ENCODE measurements at places on chromosomes 2 and 18.

DNA sequence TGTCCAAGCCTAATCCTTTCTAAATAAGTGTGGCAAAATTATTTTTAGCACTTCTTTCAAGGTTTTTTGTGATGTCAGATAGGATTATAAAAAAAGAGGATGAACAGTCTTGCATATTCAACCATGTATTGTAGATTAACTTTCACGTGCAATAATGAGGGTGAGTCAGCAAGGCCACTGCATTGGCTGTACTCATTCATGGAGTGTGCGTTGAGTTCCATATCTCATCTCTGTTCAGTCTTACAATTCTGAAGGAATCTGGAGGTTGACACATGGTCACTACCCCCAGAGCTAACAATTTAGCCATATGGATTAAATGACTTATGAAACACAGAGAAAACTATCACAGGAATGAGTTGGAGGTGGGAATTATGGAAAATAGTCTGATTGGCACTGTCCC lies 810.5 kb downstream of the SLC4A3 start:
- no peak for DNase-seq

DNA sequence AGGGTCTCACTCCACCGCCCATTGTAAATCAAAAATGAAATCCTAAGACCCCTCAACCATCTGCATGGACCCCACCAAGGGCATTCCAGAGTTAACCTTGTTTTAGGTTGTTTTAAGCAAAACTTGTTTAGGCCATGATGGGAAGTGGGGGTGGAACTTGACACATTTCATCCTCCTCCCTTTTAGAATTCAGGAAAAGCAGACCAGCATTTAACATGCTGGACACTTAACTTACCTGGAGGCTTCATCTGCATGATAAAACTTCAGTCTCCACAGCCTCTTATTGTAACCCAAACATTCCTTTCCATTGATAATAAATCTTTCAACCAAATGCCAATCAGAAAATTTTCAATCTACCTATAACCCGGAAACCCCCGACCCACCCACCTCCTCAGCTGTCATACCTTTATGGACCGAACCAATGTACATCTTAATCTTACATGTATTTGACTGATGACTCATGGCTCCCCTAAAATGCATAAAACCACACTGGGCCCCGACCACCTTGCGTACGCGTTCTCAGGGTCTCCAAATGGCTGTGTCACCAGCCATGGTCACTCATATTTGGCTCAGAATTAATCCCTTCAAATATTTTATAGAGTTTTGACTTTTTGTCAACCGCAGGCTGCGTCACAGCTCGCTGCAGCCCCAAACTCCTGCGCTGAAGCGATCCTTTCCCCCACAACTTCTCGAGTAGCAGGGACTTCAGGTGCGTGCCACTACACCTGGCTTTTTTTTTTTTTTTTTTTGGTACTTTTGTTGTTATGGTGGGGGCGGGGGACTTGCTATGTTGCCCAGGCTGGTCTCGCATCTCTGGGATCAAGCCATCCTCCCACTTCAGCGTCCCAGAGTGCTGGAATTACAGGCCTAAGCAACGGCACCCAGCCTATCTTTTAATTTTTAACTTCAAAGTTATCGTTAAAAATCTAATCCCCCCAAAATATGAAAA lies 917 bp downstream of the MPPE1 start:
- no peak for DNase-seq

- no peak for DNase-seq
These were observed 5.6 kb downstream of the DSC1 start for GRCh38 chr18:31156821-31157763.

DNA sequence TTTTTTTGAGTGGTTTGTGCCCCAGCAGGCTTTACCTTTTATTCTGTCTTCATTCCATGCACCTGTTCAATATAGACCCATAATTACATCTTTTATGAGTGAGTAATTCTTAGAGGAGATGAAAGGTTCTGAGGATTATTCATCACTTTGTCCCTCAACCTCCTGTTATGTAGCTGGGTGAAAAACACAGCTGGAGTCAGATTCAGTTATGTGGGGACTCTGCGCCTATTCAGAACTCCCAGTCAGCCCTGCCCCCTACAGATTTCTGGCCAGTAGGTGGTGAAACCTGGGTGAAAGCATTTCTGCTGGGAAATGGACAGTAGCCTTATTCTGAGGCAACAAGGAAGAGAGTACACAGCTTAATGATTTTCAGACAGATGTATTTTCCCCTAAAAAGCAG lies 107.8 kb downstream of the MGAT5 start:
- no peak for DNase-seq

DNA sequence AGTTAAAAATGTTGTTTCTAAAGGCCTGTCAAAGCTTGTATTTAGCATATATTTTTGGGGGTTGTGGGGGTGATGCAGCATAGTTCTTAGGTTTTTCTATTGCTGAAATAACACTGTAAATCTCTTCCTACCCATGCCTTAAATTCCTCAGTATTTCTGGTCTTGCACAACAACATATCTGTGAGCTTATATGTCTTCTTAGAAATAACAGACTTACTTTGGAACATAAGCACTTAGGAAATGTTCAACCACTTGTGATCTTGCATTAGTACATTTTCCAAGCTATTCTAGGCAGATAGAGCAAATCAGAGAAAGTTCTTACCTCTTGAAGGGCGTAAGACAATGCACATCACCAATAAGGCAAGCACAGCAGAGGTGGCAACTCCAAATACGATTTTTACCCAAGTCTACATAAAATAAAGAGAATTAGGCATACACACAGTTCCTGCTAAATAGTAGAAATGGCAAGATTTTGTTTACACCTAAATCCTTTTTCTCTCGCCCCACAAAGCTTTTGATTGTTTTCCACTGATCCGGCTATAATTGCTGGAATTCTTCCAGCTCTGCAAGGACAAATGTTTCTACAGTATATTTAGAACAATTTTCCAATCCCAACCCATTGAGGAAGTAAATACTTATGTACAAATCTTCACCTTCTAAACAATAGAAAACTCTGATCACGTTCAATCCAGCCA lies 512 bp downstream of the FAP start:
- DNase-seq: no peak

DNA sequence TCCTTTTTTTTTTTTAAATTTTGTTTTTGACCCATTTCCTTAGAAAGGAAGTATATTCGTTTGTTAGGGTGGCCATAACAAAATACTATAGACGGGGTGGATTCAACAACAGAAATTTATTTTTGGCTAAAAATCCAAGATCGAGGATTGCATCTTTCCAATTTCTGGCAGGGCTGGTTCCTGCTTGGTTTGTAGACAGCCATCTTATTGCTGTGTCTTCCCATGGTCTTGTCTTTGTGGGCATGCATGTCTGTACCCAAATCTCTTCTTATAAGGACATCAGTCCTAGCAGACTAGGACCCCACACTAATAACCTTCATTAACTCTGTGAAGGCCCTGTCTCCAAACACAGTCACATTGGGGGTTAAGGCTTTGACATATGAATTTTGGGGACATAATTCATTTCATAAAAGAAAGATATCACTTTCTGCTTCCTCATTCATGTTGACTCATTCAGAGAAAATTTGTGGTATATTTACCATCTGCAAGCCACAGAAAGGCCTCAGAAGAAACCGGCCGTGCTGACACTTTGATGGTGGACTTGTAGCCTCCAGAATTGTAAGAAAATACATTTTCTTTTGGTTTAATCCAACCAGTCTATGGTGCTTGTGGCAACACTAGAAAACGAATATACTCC lies 262.1 kb downstream of the LPIN1 start:
- DNase-seq: peak; percentile 25

- no peak for DNase-seq
These were observed 44.2 kb upstream of the LYPD6B start for GRCh38 chr2:148994341-148994740.

DNA sequence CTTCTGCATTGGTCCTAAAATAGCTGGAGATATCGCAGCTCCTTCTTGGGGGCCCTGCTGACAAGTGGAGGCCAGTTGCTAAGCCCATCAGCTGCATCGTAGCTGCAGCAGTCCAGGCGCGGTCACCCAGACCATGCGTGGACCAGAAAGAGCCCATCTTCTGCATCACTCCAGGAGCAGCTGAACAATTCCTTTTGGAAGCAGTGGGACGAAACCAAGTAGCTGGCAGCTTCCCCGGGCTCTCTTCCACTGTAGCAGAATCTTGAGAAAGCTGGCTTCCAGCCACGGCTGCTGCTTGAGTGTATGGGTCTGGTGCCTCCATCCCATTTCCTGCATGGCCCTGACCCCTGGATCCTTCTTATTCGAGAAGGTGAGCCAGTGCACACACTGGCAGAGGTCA lies 22.2 kb upstream of the CAB39 start:
- DNase-seq: no peak

DNA sequence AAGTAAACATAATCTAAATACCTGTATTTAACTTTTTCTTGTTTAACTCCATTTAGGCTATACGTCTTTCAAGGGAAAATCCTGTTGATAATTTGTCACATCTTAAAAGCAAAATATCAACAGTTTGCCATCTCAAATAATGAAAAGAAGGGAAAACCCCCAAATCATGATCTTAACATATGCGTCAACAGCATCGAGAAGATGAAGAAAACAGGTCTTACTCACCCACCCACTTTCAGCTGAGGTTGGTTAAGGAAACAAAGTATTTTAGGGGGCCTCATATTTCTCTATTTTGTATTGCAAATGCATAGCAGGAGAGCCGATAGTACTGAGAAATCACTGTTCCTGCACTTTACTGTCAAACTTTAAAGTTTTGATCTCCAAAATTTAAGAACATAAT lies 143.1 kb upstream of the COPS8 start:
- DNase-seq: no peak

- DNase-seq: no peak
These were observed 244.9 kb downstream of the LOXHD1 start for GRCh38 chr18:46411867-46412690.

- no peak for DNase-seq
These were observed 125.6 kb upstream of the PKDCC start for GRCh38 chr2:41922177-41922576.

- DNase-seq: no peak
These were observed 22.5 kb downstream of the UBR3 start for GRCh38 chr2:169849710-169850109.

DNA sequence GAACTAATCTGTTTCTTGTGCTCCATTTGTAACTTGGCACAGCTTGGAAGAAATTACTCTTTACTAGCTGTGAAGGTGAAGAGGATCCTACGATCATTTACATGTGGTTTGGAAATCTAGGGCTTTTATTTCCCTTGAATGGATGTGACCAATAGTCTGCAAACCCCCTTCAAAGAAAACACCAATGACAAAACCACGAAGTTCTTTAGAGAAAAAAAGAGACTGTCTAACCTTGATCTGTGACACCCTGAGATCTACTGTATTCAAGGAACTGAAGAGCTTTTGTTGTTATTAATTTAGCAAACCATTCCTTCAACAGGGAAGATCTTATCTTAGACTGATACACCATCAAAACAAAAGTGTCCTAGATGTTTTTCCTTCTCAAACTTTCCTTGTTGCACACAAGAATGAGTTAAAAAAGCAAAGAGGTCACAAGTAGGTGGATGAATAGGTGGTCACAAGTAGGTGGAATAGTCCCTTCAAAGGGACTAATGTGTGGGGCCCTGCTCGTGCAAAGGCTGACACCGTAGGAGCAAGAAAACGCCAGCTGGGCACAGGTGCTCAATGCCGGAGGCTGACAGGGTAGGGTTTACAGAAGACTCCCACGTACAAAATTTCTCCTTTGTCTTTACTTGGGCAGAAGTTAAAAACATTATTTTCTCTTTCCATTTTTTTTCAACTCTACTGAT lies 95.6 kb upstream of the ITGB6 start:
- peak; percentile 35 for DNase-seq

Measured in activated CD4-positive, alpha-beta T cell treated with anti-CD3 and anti-CD28 coated beads, Interleukin-2, amount 50 U/mL, for 16 hours (primary cell).